A549 treated with Hydrocortisone at 1 μM for 4 hours (cell line): ENCODE measurements at places on chromosomes 4 and X. TPM values are rescaled to one million over a fixed set of nuclear protein-coding genes. Genes with fewer than 3 reads are reported as not detected.

The STK32B gene
- total RNA-seq = 14.8 to 18.1 TPM (median 15.5 TPM) in 5 replicates

The SFRP2 gene
- total RNA-seq = 0.05 TPM in 1 of 5 replicates, not detected in the others

The C4orf50 gene
- total RNA-seq = not detected in 5 replicates

The HSFX3 gene
- total RNA-seq = not detected in 5 replicates

The AREG gene
- 26.1 to 32.1 TPM (median 28.2 TPM) in 5 replicates for total RNA-seq

The YY2 gene
- 1.9 to 2.8 TPM (median 2.2 TPM) in 5 replicates for total RNA-seq

The LNX1 gene
- total RNA-seq = 0.03 TPM in 2 of 5 replicates, not detected in the others

The CLCN4 gene
- 3.6 to 5.9 TPM (median 4.3 TPM) in 5 replicates for total RNA-seq

The STOX2 gene
- 2.1 to 3.3 TPM (median 2.4 TPM) in 5 replicates for total RNA-seq

The ETDA gene
- not detected in 5 replicates for total RNA-seq

The SPATA18 gene
- total RNA-seq = 3.6 to 5.5 TPM (median 4.5 TPM) in 5 replicates

The CPLX1 gene
- total RNA-seq = 0.29 to 0.66 TPM (median 0.61 TPM) in 5 replicates

The ODAPH gene
- not detected in 5 replicates for total RNA-seq

The CSAG1 gene
- 0.17 to 0.40 TPM (median 0.17 TPM) in 3 of 5 replicates, not detected in the others for total RNA-seq

The MAGEB1 gene
- not detected in 5 replicates for total RNA-seq

The SLC6A14 gene
- not detected in 5 replicates for total RNA-seq

The DCAF8L2 gene
- not detected in 5 replicates for total RNA-seq

The JAKMIP1 gene
- total RNA-seq = 0.05 TPM in 1 of 5 replicates, not detected in the others

The LRRC66 gene
- total RNA-seq = 0.07 to 0.14 TPM (median 0.09 TPM) in 5 replicates

The GAGE12E gene
- total RNA-seq = not detected in 5 replicates
